ENCODE measurements at places on chromosomes 2 and 18.

GRCh38 chr2:142965443-142965842, 88.0 kb downstream of the KYNU start:
- DNase-seq = no peak

GRCh38 chr2:135960656-135961551, 24.5 kb downstream of the DARS1 start:
- no peak for DNase-seq

GRCh38 chr2:36059691-36060090, 295.9 kb upstream of the CRIM1 start:
- DNase-seq = no peak

GRCh38 chr2:149331023-149331400, 625 bp downstream of the LYPD6 start:
- no peak for DNase-seq

DNA sequence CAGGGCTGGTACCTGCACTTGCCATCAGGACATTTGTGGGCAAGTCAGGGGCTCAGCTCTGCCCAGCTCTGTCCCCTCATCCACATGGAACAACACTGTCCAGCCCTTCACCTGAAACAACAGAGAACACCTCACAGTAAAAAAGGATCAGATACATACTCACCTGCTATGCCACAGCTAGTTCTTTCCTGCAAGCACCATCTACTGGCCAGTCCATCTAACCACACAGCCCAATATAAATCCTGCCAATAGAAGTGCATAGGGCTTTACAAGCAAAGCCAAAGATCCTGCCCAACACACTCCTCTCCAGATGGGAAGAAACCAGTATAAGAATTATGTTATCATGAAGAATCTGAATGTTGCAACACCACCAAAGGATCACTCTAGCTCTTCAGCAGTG, 52.2 kb upstream of the GALNT13 start:
- no peak for DNase-seq

DNA sequence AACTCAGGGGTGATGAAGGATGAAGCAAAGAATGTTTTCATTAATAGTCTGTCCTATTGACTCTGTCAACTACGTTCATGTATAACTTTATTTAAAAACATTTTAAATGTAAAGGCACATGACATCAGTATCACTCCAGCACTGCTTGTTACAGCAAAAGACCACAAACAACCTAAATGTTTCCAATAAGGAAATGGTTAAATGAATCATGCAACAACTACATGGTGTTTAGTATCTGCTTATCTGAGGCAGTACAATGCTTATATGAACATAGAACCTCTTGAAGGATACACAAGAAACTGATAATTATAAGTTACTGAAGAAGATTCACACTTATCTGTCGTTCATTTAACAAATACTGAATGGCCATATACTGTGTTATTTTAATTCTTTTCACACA, 8.4 kb downstream of the BARD1 start:
- DNase-seq = no peak

GRCh38 chr2:42137125-42137841, 31.9 kb upstream of the EML4 start:
- DNase-seq = no peak

GRCh38 chr2:10547663-10548376, 99.7 kb upstream of the ODC1 start:
- DNase-seq = no peak

DNA sequence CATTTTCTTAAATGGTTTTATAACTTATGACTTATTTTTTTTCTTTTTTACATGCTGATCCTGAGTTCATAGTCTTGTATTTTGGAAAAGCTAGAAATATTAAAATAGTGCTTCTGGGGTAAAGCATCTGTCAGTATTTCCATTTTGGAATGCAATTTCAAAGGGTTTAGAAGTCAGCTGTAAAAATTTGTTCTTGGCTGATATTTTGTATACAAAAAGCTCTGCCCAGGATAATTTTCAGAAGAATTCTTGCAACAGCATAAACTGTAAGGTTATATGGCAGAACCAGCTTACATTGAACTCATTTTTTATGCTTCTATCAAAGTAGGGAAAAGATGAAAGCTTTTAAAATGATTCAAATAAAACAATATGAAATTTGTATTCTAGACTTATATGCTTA, 97.4 kb downstream of the DIS3L2 start:
- no peak for DNase-seq

GRCh38 chr2:46333912-46334311, 36.7 kb downstream of the EPAS1 start:
- no peak for DNase-seq

DNA sequence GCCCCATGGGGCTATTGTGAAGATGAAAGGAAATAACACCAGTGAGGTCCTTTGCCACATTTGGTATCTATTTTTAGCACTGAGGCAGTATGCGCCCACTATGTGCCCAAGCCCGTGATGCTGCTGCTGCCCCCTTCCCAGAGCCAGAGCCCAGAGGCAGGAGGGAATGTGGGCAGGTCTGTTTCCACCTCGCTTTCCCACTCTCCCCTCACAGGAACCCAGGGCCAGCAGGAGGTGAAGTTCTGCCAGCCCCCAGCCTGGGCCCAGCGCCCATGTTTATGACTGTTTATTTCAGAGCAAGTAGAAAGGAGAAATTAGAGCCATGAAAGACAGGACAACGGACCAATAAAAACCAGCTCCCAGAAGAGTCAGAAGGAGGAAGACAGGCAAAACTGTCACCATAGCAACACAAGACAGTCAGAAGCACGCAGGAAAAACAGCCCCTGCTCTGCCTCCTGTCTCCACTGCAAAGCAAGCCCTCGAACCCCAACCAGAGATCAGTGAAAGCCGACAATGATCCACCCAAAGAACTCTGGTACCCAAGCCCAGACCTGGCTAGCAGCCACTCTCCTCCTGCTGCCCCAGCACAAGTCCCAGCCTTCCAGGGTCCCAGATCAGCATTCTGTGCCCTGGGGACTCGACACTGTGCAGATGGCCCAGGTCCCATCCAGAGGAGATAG, 1.4 kb downstream of the CYRIA start:
- no peak for DNase-seq

DNA sequence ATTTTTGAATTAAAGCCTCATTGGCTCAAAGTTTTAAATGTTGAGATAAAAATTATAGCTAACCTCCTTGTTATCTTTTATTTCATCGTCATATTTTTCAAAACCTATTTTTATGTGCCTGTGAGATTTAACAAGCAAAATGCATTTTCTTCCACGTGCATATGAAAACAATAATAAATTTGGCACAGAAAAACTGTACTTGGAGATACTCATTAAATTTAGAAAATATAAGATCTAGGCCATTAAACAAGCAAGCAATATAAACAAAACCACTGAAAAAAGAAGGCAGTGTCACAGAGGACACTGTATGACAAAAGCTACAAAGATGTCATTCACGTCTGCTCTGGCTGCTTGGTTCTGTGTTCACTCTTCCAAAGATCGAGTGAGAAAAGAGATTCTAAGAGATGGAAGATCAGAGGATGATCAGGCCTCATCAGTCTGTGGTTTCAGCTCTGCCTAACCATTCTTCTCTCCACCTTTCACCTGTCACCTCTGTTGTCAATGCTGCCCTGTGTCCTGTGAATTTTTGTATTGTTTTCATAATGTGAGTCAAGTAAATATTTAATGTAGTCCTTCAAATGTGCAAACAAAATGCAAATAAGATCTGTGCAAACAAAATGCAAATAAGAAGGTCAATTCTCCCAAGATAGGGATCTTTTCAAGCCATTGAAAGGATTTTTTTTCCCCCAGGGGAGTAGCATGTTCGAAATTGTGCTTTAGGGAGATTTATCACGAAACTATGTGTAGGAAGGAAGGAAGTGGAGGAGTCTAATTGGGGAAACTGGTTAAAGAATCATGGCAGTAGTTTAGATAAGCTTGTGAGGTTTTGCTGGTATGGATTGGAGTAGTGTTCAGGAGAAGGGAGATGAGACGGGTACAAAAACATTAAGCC, 138.7 kb upstream of the RBMS1 start:
- DNase-seq = no peak

GRCh38 chr2:55862673-55863390, 60.8 kb downstream of the EFEMP1 start:
- DNase-seq = no peak

- DNase-seq = no peak
These were observed 39.1 kb downstream of the CRACDL start for GRCh38 chr2:98896944-98897343.

GRCh38 chr18:77517901-77518300, 268.3 kb downstream of the GALR1 start:
- no peak for DNase-seq

DNA sequence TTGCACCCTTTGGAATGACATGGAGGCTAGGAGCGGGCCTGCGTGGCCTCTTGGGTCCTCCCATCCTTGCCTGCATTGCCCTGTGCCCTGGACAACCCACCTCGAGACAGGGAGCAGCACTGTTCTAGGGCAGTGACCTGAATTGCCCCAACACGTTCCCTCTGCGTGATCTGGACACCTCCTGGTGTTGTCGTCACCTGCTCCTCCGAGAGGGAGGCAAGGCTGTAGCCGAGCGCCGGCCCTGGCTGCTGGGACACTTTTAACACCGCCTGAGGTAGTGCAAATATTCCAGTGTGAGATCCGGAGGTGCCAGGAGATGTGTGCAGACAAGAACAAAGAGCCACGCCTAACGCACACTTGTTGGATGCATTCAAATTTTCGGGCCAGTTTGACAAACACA, 131.5 kb downstream of the SMAD7 start:
- no peak for DNase-seq

GRCh38 chr2:30656079-30656478, 151.2 kb downstream of the CAPN13 start:
- DNase-seq = no peak

DNA sequence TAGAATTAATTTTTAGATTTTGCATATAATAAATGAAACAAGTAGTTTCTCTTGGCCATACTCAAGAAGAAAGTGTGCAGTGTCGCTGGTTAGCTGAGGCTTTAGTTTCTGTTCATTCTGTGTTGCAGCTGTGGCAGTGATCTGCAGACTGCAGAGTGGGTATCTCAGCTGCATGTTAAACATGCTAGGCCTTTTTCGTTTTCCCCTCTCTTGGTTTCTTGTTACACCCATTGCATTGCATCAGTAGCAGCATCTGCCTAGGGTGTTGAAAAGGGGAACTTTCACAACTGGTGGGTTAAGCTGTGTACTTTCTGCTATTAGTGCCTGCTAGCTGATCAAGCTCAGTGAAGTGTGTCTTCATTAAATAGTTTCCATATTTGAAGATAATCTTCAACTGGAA, 51.3 kb downstream of the ACSL3 start:
- no peak for DNase-seq

GRCh38 chr2:214244847-214245246, 166.0 kb upstream of the VWC2L start:
- DNase-seq = no peak

DNA sequence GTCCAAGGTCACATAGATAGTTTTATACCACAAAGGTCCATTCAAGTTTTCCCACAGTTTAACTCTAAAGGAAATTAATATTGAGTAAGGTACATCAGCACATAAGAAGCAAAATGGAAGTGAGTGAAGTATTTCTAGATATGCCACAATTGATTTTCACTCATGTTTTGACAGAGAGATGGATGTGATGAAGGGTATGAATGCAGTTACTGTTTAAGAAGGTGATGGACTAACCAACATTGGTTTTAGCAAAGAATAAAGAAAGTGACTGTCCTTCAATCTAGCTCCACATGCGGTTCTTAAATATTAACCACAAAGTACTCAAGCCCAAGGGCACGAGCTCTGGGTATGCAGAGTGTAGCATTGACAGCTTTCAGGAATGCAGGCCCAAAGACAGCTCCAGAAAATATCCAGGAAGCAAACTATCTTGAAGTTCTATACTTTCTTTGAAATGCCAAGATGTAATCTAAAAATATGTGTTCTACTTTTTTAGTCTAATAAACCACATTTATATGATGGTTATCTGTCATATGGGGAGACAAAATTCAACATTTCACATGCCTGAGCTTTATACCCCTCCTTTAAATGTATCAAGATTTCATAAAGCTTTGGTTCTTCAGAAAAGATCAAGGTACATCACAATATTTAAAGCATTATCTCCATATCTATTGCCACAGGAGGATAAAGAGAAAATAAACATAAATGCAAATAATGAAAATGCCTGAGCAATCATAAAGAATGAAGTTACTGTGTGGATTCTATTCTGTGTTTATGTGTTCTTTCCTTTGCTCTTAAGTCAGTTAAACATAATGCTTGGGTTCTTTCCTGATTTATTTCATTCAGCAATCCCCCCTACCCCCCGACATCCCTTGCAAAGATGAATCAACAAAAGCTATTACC, 6.7 kb upstream of the SCN1A start:
- no peak for DNase-seq

GRCh38 chr2:198040835-198041234, 236.4 kb downstream of the PLCL1 start:
- no peak for DNase-seq

- DNase-seq = no peak
These were observed 104.4 kb downstream of the TLK1 start for GRCh38 chr2:171056307-171056706.

GRCh38 chr2:129165006-129165405, 814.5 kb upstream of the RAB6C start:
- no peak for DNase-seq

DNA sequence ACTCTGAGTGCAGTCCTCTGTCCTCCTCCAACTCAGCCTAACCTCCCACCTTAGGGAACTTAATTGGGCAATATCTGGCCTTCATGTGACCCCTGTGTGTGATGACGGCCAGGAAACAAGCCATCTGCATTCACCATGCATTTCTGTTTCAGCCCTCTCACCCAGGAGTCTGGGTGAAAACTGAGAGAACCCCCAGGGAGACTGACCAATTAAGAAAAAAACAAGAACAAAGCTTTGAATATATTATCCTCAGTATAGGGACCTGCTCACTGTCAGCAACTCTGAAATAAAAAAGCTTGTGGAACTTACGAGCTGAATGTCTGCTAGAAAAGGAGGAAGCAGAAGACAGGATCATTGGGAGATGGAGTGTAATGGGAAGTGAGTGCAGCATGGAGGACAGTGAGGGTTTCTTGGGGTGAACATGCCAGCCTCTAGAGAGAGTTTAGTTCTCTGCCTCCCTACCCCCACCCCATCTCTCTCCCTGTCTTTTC, 9.5 kb downstream of the MAPRE2 start:
- no peak for DNase-seq

DNA sequence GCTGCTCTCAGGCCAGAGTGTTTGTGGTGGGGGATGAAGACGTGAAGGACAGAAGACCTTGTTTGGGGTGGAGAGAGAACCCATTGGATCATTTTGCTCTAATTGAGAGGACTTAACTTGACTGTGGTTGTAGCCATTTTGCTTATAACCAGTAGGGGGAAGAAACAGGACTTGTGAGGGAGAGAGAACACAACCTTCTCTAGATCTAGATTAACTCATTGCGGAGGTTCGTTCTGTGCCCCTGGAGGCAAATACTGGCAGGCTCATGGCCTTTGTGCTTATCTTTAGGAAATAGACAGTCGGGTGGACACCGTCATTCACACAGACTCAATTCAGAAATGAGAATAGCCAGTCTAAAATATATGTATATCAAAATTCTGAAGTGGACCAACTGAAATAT, 147.0 kb upstream of the LHCGR start:
- DNase-seq = no peak

DNA sequence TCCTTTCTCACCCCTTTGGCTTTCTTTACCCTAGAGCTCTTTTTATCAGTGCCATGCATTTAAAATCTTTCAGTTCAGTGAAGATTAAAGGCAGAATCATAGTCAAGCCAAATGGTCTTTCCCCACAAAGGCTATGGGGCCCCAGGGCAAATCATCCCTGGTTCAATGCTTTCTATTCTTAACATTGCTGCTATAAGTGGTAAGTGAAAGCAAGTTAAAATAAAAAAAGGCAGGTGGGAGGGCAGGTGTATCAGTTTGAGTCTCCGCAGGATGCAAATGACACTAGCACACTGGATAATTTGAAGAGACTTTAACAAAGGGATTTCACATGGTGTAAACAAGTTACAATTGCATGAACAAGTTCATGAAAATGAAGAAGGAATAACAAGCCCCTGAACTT, 757.4 kb downstream of the SATB2 start:
- no peak for DNase-seq
